Esophagus squamous epithelium (tissue), 5 donors: ENCODE measurements at places on chromosomes 2 and 18.

DNA sequence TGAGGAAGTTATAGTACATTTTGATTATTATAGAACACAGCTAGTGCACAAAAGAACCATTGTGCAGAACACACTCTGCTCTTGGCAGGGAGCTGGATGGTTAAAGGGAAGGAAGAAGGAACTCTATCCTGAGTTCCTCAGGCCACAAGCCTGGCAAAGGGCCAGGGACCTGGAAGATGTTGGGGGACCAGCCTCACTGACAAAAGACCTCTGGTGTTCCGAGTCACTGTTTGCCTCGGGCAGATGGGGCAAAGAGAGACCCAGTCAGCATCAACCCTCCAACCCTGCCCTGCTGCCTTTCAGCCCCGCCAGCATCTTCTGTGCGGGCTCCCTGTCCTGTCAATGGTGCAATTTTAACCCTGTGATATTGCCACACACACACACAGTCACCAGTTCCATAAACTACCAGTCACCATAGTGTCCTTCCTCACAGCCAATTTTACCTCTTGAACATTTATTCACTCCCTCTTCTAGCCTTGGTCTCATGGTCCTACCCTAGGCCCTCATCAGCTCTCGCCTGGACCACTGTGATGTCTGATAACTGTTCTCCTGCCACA, 21.9 kb downstream of the NEMP2 start:
- no peak for DNase-seq

DNA sequence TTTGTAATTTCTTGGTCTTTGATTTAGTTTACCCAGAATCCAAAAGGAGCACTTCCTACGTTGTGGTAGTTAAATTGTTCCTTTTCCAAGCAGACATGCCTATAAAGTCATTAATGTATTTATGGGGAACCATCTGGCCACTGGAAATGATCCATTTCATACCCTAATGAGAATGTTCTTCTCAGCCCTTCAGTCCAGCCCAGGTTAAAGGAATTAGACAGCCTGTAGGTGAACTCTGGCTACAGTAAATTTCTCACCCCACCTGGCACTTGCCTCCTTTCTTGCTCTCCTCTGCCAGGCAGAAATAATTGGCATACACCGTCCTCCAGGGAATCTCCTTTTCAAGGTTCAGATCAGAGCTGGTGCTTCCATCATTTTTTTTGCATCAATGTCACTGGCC, 121.1 kb downstream of the SETBP1 start:
- no peak for DNase-seq

GRCh38 chr2:44121899-44122298, 46.8 kb upstream of the PPM1B start:
- DNase-seq = no peak

DNA sequence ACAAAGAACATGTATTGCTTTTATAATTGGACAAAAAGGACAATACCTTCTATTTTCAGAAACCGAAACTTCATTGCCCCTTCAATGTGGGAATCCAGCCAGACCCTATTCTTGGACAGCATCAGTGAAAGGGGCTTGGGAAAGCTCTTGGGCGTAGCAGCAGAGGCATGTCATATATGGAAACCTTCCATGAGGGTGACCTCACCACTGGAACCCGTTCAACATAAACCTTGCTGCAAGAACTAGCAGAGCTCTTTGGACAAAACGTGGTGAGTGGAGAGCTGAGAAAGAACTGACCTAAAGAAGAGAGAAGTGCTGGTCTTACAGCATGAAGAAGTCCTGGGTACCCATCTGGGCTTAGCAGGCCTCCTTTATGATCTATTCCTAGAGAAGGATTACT, 22.7 kb upstream of the ACTG2 start:
- no peak for DNase-seq

DNA sequence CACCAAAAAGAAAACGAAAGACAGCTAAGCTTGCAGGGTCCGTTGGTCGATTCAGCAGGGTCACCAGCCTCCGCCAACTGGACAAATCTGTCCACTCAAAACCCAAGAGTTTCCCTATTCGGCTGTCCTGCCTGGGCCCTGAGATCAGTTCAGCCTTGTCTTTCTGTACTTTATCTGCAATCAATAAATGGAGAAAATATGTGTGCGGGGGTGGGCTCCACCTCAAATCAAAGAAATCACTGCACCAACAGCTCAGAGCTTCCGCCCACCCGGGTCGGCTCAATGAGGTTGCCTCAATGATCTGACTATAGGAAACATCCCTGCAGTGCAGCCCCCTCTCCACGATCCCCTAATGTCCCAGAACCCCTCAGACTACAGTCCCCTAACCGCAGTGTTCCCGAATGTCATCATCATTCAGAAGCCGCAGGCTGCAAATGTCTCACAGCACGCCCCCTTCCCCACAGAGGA, 447 bp downstream of the GGCX start:
- DNase-seq = no peak

DNA sequence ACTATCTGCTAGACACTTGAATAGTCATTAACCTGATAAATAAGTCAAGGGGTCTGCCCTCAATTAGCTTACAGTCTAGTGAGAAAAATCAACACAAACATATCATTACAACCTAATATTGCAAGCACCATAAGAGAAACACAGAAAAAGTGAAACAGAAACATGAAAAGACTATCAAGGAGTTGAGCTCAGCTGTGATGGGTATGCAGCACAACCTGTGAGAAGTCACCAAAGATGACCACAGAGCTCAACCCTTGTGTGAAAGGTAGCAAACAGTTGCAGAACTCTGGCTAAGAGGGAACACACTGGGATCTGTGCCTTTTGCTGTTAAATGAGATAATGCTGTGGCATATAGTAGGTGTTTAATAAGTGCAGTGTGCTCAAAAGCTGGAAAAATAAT, 11.7 kb downstream of the ZNF385B start:
- DNase-seq = no peak
